ENCODE measurements at places on chromosomes 16 and 17.
A peak's percentile ranks its signal among the peaks of the same experiment; 100 is the strongest.

DNA sequence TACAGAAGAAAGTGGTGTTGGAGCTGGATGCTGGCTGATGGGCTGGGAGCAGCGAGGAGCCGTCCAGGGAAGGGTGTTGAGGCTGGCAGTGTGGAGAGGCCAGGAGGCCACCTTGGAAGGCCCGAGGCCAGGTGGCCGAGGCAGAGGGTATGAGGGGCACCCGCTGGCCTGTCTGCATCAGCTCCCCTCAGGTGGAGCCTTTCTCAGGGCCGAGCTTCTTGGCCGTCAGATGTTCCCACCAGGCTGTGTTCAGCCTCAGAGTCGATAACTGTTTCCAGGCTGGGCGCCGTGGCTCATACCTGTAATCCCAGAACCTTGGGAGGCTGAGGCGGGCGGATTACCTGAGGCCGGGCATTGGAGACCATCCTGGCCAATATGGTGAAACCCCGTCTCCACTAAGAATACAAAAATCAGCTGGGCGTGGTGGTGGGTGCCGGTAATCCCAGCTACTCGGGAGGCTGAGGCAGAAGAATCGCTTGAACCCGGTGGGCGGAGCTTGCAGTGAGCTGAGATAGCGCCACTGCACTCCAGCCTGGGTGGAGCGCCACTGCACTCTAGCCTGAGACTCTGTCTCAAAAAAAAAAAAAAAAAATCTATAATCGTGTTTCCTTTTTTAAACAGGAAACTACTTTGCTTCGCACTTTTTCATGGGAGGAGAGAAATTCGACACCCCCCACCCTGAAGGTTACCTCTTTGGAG lies 25.3 kb downstream of the MGRN1 start:
- no peak for DNase-seq

- no peak for DNase-seq
Observed at GRCh38 chr17:36036235-36036634, 18.5 kb upstream of the CCL23 start.

GRCh38 chr17:71024172-71024571 lies 854.8 kb downstream of the KCNJ2 start:
- DNase-seq = peak; percentile 3

DNA sequence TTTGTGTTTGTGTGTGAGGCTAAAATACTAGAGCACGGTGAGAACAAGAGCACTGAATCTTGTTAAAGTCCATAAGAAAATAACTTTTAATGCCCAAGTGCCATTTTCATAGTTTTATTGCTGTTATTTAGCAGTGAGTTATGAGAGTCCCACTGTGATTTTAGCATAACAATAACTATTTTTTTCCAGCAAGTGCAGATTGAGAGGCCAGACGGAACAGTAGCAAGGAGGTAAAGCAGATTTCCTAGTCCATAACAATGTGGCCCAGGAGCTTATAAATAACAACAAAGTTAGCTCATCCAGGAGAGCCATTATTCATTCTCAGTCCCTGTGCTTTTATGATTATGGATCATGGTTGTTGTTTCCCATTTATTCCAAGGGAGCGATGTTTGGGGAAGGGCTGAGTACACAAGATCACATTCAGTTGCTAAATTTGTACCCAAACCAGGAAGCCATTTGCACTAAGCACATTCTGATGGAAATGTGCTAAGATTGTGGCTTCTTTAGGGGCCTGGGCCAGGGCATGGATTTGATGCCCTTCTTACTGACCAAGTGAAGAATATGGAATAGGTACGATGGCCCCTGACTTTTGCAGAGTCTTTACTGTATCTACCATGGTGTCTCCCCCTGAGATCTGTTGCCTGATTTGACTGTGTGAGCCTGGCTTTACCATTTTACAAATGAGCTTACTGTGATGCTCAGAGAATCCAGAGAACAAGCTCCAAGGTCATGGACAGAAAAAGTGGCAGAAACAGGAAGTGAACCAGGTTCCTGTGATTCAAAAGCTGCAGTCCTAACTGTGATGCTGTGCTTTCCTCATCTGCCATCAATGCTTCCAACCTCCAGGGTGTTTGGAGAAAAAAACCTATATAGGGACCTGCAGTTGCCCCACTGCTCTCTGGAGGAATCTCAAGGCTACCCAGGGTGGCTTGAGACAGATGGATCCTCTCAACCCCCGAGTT lies 204.7 kb upstream of the HSBP1 start:
- no peak for DNase-seq

DNA sequence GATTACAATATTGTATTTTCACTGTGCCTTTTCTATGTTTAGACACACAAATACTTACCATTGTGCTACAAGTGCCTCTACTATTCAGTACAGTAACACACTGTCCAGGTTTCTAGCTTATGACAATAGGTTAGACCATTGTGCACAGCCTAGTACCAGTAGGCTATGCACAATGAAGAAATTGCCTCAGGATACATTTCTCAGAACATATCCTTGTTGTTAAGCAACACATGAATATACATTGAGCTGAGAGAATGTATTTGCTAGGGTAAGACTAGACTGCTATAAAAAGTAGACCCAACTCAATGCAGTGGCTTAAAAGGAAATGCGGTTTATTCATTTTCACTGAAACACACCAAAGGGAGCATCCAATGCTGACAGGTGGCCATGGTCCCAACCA lies 285.1 kb downstream of the HS3ST3A1 start:
- no peak for DNase-seq

DNA sequence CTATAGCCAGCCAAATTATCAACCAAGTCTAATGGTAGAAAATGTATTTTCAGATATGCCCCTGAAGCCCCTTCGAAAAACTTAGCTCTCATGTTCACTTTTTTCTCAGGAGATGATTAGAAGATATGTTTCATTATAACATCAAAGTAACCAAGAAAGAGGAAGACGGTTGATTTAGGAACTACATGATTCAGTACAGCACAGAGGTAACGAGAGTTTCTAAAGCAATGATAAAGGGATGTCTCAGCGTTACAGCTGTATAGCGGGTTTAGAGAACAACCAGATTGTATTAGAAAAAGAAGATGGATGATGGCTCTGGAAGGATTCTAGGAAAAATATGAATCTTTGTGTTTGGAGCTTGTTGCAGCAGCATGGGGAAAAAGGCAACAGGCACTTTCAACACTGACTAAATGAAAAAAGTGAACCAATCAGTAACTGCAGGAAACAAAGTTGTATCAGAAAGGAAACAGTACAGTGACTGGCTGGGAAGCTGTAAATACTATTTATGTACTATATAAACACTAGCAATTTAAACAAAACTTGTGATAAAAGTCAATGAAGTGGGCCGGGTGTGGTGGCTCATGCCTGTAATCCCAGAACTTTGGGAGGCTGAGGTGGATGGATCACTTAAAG lies 21.5 kb downstream of the MBTD1 start:
- DNase-seq = no peak

- DNase-seq = no peak
Observed at GRCh38 chr16:592518-593306, 2.8 kb downstream of the RAB40C start.

GRCh38 chr17:63419949-63420867 lies 25.9 kb downstream of the CYB561 start:
- DNase-seq = no peak

- no peak for DNase-seq
Observed at GRCh38 chr17:1643293-1643998, 2.1 kb downstream of the SCARF1 start.

- DNase-seq = no peak
Observed at GRCh38 chr17:48529683-48530009, 1.2 kb downstream of the HOXB1 start.

DNA sequence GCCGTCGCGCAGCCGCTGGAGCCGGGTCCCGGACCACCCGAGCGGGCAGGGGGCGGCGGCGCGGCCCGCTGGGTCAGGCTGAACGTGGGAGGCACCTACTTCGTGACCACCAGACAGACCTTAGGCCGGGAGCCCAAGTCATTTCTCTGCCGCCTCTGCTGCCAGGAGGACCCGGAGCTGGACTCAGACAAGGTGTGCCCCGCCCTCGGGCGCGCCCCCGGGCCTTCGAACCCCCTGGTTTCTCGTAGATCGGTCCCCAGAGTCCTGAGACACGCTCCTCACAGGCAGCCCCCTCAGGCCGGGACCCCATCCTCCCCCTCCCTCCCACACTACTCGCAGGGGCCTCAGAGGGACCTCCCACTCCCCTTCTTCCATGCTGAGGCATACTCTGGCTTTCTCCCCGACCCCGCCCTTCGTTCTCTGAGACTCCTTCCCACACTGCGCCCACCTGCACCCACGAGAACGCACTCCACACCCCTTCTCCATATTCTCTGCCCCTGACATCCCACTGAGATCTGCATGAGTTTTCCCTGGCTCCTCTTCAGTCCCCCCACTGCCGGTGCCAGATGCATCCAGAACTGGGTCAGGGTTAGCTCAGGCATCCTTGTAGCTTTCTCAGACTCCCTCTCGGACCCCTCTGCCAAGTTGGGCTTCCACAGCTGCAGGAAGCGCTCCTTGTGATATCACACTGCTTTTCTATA lies 523 bp downstream of the KCTD2 start:
- DNase-seq = no peak

DNA sequence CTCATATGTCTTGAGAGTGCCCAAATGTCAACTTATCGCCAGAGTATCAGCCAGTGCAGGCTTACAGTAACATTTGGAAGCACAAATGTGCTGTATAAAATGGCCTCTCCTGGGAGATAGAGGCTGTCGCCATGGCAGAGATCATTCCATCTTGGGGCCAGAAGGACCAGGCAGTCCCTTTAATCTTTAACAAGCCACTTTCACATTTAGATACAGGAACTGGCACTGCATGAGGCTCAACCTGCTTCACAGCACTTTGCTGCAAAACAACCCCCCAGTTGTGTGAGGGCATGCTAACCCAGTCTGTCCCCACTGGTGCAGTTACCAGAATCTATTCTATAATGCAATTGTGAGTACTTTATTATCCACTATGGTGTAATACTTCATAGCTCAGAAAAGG lies 4.7 kb upstream of the RFFL start:
- DNase-seq = no peak

GRCh38 chr17:80208050-80208449 lies 12.1 kb downstream of the SGSH start:
- DNase-seq = no peak

GRCh38 chr16:66523861-66524354 lies 26.0 kb downstream of the TK2 start:
- DNase-seq = no peak

DNA sequence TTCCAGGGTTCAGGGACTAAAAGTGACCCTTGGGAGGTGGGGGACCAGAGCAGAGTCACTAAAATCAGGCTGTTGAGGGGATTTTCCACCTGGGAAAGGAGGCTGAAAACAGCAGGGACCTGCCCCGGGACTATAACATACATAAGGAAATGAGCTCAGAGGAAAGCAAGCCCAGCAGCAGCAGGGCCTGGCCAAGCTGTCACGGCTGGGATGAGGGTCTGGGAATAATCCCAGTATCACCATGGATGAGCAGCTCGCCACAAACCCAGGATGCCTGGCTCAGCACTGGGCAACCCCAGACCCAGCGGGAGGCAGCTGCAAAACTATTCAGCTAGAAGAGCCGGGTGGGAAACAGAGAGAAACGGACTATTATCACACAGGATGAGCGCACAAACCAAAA lies 72.4 kb downstream of the RPH3AL start:
- DNase-seq = no peak

- peak; percentile 32 for DNase-seq
Observed at GRCh38 chr17:36072431-36073121, 8.5 kb downstream of the CCL18 start.

DNA sequence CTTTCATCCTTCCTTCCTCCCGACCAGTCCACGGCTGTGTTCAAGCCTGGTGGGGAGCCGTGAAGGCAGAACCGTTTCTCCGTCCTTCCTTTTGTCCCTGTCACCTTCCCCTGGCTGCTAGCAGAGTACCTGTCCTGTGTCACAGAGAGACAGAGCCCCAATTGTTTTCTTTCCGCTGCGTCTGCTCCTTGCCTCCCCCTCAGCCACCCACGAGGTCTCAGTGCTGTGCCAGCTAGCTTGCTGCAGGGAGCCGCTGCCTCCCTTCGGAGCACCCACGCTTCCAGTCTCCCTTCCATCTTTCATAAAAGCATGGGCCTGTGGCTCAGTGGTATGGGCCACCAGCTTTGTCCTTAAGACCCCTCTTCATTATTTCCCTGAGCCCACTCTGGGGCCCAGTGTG lies 62.2 kb downstream of the MPRIP start:
- no peak for DNase-seq

DNA sequence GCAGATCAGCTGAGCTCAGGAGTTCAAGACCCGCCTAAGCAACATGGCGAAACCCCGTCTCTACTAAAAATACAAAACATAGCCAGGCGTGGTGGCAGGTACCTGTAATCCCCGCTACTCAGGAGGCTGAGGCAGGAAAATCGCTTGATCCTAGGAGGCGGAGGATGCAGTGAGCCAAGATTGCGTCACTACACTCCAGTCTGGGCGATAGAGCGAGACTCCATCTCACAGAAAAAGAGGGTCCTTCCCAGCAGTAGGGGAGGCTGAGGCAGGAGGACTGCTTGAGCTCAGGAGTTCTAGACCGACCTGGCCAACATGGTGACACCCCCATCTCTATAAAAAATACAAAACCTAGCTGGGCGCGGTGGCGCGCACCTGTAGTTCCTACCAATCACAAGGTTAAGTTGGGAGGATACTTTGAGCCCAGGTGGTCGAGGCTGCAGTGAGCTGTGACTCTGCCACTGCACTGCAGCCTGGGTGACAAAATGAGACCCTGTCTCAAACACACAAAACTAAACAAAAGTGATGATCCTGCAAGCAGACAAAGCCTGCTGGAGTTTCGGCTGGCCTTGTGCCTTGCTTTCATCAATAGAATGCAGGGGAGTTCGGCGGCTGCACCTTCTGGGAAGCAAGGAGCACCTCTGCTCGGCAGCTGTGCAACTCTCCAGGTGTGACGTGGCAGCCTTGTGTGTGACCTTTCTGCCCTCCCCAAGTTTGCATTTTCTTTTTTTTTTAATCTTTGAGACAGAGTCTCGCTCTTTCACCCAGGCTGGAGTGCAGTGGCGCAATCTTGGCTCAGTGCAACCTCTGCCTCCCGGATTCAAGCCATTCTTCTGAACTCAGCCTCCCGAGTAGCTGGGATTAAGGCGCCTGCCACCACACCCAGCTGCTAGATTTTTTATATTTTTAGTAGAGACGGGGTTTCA lies 12.4 kb upstream of the YWHAE start:
- DNase-seq = no peak

- no peak for DNase-seq
Observed at GRCh38 chr17:1882836-1883235, 53.0 kb downstream of the RPA1 start.

- no peak for DNase-seq
Observed at GRCh38 chr17:2157081-2157480, 102.2 kb downstream of the HIC1 start.

- DNase-seq = no peak
Observed at GRCh38 chr17:17087424-17088015, 45.3 kb downstream of the MPRIP start.

GRCh38 chr17:73956595-73957465 lies 246.6 kb upstream of the RPL38 start:
- peak; percentile 2 for DNase-seq

DNA sequence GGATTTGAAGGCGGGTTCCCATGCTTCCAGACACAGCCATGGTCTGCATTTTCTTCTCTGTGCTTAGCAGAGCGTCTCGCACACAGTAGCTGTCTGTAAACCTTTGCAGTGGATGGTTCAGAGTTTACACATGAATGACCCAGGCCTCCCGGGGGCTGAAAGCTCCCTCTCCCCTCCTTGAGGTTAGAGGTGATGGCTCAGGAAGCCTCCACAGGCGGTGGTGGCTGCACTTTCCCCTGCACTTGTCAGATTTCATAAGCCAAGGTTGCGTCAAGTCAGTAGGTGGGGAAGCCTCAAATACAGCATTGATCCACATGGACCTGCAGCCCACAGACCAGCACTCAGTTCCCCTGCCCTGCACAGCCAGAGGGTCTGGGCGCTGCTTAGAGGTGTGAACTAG lies 211.9 kb downstream of the KATNIP start:
- no peak for DNase-seq
